Stimulated activated CD4-positive, alpha-beta T cell treated with anti-CD3 and anti-CD28 coated beads, TNF-alpha, amount 100 ng/mL, for 4 hours (primary cell): ENCODE measurements at places on chromosomes 7 and 10.

GRCh38 chr7:107631588-107632491, 28.8 kb upstream of the SLC26A4 start:
- DNase-seq = no peak

GRCh38 chr10:86079088-86079487, 287.5 kb downstream of the GRID1 start:
- DNase-seq = no peak

DNA sequence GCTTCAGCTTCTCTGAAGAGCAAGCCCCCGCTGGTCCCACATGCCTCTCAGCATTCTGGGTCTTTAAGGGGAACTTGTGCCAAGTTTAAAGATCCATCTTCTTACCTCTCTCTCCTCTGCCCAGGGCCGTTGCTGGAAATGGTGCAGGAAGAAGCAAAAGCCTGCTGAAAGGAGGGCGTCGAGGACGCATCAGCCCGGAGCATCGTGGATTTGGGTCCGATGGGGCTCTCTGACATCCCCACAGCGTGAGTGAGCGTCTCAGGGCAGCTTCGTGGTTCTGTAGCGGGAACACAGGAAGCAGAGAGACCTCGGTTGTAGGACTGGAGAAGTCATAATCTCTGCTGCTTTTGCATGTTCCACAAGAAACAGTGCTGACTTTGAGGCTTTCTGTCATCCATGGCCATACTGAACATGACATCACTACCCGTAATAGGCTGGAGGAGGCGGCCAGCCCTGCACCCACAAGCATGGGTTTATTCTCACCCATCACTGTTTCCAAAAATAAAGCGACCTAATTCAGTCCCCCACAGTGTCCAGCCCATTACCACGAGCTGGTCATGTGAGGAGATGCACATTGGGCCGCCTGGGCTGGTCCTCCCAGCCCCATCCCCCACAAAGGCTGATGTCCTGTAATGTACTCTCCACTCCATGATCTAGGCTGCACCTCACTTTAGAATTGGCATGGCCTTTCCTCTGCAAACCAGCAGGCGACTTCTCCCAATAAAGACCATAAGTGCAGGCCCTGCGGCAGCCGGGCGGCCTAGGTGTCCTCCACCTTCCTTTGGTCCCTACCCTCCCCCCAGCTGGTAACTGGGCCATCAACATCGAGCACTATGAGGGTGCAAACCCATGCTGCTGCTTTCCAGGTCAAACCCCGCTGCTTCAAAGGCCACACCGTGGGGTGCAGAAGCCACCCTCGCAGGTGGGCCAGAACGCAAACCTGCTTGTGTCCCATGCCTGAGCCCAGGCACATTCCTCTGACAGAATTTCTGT, 276.9 kb downstream of the TNS3 start:
- no peak for DNase-seq

GRCh38 chr7:106448992-106449859, 164.4 kb upstream of the NAMPT start:
- no peak for DNase-seq

GRCh38 chr7:11331128-11332102, 357.7 kb downstream of the PHF14 start:
- DNase-seq = no peak

GRCh38 chr10:44249490-44249889, 135.4 kb downstream of the CXCL12 start:
- DNase-seq = no peak

GRCh38 chr10:18233775-18234174, 93.6 kb downstream of the CACNB2 start:
- no peak for DNase-seq

- no peak for DNase-seq
Measured at GRCh38 chr7:66296557-66296956, 91.4 kb downstream of the TPST1 start.

DNA sequence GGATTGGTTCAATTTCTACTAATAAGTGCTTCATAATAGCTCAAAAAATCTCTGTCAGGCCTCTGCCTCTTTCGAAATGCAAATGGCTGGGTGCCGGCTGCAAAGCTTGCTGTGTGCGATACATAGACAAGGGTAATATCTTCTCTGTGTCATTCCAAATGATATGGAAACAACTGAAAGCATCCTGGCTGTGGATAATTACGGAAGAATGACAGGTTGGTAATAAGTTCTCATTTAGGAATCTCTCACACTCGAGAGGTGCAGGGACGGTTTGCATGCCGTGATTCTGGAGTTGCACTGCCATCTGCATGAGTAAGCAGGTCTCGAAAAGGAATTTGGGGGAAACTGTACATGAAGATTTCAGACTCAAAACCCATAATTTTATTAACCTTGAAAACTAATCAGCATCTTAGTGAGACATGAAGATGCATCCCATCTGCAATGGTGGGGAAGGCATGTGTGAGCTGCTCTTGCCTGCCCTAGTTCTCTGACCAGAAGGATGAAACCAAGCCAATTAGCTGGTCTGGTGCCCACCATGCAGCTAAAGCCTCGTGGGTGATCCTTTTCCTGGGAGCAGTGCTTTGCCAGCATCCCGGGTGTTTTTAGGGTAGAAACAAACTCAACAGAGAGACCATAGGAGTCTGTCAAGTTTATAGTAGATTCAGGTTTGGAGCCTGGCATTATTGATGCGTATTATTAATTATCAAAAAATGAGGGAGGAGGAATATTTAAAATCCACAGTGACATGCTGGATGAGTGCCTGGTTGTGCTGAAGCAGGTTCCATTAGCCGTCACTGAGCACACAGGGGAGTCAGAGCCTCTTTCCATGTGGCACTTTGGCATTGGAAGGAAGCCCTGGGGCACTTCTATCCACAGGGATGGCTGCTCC, 503.6 kb upstream of the MGMT start:
- no peak for DNase-seq

- DNase-seq = no peak
Measured at GRCh38 chr10:99834410-99834809, 52.0 kb downstream of the ABCC2 start.

DNA sequence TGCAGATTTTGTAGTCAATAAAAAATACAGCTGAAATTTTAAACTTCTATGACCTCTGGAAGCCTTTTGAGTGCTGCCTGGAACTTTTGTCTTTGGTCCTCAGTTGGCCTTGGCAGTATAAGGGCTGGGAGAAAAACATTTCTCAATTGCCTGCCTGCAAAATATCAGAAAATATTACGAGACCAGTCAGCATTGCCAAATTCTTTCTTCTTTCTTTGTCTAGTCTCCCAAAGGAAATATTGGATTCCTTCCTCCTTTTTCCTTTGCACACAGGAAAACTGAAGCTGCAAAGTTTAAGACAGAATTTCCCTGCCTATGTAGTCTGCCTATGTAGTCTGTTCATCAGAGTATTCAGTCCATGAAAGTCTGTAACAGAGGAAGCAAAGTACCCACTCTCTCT, 95.9 kb downstream of the CHRM2 start:
- DNase-seq = no peak

DNA sequence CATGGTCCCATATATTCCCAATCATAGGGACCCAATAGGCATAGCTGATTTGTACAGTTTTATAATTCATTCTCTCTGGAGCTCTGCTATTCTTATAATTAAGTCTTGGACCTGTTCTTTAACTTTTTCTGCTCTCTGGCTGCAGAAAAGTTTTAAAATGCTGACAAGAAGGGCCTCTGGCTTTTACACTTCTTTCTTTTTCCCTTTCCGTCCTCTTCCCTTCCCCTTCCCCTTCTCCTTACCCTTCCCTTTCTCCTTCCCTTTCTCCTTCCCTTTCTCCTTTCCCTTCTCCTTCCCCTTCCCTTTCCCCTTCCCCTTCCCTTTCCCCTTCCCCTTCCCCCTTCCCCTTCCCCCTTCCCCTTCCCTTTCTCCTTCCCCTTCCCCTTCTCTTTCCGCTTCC, 101.3 kb upstream of the TPK1 start:
- DNase-seq = no peak

DNA sequence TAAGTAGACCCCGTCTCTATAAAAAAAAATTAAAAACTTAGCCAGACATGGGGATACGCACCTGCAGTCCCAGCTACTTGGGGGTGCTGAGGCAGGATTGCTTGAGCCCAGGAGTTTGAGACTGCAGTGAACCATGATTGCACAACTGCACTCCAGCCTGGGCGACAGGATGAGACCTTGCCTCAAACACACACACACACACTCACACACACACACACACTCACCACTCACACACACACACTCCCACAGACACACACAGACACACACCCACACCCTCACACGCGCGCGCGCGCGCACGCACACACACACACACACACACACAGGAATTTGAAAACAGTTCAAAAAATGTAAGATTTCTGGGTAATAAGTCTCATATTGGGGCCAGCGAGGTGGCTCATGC, 8.7 kb upstream of the GRIFIN start:
- DNase-seq = no peak

DNA sequence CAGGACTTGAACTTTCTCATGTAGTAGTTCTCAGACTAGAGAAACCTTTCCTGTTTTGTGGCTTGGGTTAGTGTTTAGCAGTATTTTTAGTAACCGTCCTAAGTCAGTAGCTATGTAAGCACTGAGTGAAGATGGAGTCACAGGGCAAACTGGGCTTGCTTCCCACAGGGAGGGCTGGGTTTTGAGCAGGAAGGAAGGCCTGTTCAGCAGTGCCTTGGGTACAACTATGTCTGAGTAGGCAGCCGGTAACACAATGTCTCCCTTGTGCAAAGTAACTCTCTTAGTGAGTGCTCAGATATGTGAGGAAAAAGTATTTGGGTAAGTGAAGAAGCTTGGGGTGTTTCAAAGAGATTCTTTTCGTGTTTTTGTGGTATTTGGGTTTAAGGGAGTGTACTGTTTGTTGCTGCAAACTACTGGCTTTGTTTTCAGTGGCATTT, 96.4 kb downstream of the CCSER2 start:
- no peak for DNase-seq

DNA sequence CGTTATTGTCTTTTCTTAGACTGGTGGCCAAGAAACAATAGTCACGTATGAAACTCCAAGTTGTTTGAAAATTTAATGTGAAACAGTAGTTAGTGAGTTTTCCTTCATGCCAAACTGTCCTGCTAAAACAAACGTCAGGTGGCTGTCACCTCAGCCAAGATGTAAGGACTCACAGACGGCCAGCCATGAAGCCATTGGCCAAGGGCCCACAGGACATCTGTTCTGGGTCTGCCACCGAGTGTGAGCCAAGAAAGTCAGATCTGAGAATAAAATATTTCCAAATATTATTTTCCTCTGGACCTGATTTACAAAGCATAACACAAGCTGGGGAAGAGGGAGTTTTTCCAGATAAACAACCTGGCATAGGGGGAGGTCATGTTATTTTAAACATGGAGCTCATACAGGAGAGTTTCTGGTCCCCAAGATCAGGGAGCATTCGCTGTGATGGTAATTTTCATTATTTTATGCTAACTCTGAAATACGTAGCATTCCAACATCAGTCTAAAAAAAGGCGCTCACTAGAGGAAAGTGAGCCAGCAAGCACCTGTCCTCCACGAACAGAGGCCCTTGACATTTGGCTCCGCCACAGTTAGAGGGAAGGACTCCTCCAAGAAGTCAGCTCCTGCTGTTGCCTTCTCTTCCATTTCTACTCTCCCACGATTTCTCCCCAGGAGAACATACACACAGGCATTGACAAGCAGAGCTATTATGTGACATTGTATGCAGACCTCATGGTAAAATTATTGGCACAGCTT, 38.9 kb upstream of the LANCL2 start:
- DNase-seq = no peak

- DNase-seq = no peak
Measured at GRCh38 chr7:127782075-127782474, 130.1 kb downstream of the SND1 start.

DNA sequence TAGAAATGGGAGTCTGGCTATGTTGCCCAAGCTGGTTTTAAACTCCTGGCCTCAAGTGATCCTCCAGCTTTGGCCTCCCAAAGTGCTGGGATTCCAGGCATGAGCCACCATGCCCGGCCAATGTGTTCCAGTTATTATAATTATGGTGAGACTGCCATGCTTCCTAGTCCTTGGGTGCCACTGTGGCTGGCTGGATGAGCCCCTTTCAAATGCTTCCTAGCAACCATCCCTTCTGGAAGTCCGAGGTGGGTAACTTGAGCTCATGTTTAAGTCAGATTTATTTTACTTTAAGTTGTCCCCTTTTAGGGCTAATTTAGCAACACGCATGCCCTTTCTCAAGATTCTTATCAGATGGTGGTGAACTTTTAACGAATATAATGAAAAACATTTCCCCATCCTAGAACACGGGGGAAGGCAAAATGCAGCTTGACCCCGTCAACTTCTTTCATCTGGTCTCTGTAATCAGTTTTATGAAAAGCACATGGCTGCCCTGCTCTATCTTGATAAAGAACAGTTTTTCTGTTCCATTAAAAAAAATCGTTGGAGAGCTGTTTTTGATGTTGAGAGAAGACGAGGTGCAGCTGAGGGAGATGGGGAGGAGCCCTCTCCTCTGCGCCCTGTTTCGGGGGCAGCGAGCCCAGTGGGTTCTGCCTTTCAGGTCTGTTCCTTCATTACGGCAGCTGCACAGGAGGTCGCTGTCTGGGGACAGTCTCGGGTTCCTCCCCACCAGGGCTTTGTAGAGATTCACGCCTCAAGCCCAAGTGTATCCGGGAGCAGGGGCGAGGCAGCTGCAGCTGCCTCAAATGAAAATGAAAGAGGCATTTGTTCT, 61.0 kb upstream of the MKI67 start:
- DNase-seq = no peak

GRCh38 chr7:74084722-74085578, 1.3 kb downstream of the LIMK1 start:
- no peak for DNase-seq

DNA sequence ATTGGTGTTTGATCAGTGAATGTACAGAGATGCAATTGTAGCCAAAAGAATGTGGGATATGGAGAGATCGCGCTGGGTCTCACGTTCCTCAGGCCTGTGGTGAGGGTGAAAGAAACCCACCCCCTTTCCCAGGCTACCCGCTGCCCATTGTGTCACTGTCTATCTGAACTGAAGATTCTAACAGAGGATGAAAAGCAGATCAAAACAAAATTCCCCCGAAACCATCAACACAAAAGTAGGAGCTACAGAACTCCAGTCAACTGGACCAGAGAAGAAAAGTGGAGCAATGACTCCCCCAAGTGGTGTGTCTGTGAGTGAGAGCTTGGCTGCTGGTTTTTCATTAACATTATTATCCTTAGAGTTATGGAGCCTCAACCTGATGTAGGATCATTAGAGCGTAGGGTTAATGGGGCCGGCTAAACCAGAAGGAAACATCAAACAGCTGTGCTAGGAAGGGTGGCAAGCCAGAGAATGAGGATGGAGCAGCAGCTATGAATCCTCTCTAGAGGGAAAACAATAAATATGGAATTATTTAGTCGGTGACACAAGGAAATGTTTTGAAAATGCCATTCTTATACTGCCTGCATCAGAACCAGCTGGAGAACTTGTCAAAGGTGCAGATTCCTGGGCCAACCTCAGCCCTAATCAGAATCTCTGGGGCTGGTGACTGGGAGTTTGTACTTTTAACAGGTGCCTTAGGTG, 38.3 kb downstream of the AKR1B1 start:
- no peak for DNase-seq

- no peak for DNase-seq
Measured at GRCh38 chr10:119221666-119222065, 14.3 kb downstream of the GRK5 start.

- DNase-seq = no peak
Measured at GRCh38 chr7:143145-143751, 49.1 kb upstream of the FAM20C start.
